NCI-H1105 (cell line): ENCODE measurements at places on chromosomes 4 and X.

GRCh38 chr4:41399231-41399630 is 138.7 kb upstream of the LIMCH1 start:
- DNase-seq, result no peak

DNA sequence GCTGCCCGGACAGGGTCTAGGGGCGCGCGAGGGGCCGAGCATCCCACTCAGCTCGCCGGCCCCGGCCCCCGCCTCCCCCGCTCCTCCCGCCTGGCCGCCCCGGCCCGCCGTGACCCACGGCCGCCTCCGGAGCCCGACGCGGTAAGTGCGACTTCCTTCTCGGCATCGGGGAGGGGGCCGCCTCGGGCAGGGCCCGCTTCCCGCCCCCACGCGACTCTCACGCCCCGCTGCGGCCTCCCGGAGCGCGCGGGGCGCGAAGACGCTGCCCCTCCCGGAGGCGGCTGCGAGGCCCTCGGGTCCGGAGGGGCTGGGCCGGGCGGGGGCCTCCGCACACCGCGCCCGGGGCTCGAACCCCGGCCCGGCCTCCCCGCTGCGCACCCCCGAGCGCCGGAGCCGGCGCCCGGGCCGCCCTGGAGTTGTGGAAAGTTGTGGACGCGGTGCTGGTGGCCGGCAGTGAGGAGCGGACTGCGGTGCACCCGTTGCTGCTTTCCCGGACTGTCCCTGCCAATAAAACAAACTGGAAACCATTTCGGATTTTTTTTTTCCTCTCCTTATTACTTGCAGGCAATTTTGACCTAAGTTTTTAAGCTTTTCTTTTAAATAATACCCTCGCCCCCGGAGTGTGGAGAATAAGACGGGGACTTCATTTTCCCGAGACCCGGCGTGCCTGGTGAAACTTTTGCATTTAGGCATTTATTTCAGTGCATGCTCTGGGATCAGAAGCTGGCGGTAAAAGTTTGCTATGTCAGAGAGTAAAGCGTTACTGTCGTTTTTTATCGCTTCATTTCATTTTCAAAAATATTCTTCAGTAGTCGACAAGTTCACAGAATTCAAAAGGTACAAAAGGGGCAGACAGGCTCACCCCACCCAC is 13.0 kb upstream of the TMEM156 start:
- no peak for DNase-seq

GRCh38 chr4:52948057-52948423 is 85.9 kb downstream of the RASL11B start:
- no peak for DNase-seq

- no peak for DNase-seq
Observed at GRCh38 chr4:2443956-2444740, 24.8 kb upstream of the RNF4 start.

- DNase-seq, result no peak
Observed at GRCh38 chrX:9356846-9357245, 108.0 kb upstream of the TBL1X start.

- DNase-seq, result peak; percentile 13
Observed at GRCh38 chrX:84729809-84730208, 227.6 kb upstream of the HDX start.

DNA sequence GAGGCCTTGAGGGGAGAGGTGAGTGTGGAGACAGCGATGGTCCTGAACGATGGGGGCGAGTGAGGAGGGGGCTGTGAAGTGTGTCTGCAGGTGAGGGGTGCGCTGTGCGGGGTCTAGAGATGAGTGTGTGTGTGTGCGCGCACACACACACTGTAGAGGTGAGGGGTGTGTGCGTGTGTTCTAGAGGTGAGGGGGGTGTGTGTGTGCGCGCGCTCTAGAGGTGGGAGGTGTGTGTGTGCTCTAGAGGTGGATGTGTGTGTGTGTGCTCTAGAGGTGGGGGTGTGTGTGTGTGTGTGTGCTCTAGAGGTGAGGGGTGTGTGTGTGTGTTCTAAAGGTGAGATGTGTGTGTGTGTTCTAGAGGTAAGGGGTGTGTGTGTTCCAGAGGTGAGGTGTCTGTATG is 574 bp downstream of the BST1 start:
- DNase-seq, result no peak

- no peak for DNase-seq
Observed at GRCh38 chr4:186606591-186606992, 51.2 kb upstream of the MTNR1A start.

DNA sequence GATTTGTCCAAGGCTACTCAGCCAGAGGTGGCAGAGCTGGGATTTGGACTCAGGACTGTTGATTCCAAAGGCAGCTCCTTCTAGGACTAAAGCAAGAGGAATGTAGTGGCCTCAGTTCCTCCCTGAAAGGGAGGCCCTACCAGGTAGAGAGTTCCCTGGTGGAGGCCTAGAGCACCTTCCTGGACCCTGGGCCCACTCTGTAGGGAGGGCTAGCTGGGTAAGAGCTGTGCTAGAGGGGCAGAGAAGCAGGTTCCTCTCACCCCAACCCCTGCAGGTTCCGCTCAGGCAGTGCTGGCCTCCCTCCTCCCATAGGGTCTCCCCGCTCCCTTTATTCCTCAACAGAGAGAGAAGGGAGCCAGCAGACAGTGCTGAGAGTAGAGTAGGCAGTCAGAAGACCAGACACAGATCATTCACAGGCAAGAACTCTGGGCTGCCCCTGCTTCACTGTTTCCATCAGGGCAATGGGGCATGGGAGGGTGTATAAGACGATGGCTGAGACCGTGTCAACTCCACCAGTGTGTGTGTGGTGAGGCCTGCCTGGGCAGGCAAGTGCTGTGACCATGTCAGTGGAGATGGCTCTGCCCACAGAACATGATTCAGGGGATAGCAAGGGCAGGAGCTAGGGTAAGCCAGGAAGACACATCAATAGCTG is 12.4 kb upstream of the PJA1 start:
- DNase-seq, result no peak

- no peak for DNase-seq
Observed at GRCh38 chr4:38377195-38377594, 286.8 kb upstream of the KLF3 start.

GRCh38 chr4:74613266-74613665 is 168.3 kb downstream of the AREG start:
- DNase-seq, result no peak

DNA sequence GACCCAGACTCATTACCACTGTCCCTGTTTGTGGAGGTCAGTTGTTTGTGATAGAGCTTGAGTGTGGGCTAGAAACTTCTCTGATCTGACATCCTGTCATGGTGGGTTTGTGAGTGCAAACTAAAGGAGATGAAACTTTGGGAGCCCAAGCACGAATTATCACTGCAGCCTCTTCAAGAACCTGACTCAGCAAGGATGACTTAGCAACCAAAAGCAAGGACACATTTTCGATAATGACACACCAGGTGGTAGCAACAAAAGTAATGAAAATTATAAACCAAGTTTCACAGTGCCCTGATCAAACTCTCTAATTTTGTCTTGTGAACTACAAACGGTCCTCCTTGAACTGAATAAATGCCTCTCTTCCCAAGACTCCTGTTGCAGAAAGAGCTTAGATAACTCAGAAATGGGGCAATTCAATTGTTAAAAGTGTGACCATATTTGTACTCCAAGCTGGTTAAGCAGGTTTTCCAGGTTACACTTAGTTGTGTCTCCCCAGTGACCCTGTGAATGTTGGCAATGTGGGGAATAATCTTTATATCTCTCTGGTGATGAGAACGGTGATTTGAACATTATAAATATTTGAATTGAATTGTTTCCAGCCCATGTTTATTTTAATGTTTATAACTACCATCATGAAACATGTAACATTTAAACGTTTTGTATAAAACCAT is 52.6 kb upstream of the ATP8A1 start:
- no peak for DNase-seq

DNA sequence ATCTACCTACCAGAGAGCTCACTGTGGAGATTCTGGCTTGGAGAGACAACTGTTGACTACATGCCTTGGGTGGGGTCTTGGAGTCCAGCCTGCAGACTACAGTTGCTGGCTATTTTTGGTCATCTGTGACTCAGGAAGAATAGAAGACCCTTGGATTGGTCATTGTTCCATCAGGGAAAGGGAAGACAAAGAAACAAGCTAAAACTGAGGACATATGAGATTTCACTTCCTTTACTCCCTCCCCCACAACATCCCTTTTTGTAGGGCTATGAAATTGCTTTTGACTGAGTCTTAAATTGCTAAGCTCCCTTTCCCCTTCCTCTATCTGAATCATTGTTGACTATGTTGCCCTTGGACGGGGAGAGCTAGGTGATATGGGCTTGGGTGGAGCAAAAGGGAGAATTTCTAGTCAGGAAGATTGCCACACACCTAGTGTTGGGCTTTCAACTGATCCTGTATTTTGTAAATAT is 11.7 kb downstream of the MSN start:
- DNase-seq, result no peak

DNA sequence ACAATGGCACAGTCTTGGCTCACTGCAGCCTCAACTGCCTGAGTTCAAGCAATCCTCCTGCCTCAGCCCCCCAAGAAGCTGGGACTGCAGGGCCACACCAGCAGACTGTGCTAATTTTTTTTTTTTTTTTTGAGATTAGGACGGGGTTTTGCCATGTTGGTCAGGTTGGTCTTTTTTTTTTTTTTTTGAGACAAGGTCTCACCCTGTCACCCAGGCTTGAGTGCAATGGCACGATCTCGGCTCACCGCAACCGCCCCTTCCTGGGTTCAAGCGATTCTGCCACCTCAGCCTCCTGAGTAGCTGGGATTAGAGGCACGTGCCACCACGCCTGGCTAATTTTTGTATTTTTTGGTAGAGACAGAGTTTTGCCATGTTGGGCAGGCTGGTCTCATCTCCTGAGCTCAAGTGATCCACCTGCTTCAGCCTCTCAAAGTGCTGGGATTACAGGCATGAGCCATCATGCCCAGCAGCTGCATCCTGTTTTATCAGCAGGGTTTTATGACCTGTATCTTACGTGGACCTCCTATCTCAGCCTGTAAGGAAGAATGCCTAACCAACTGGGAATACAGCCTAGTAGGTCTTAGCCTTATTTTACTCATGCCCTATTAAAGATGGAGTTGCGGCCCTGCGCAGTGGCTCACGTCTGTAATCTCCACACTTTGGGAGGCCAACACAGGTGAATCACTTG is 13.2 kb upstream of the MRPL1 start:
- DNase-seq, result peak; percentile 43

GRCh38 chr4:125808022-125808421 is 493.3 kb downstream of the FAT4 start:
- no peak for DNase-seq

DNA sequence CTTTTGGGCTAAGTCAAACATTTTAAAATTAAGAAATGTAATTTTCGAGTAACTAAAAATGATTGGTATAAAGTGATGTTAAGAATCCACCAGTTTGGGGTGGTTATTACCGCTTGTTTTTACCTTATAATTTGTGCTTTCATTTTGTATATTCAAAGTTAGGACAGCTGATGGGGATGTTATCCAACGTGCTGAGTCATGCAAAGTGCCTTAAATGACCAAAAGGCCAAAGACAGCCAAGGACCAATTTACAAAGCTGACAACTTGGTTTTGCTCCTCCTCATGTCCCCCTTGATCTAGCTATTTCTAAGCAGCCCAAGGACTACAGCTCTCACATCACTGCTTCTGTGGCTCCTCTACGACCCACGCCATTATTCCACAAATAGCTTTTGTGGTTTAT is 181.4 kb upstream of the PCDH7 start:
- no peak for DNase-seq

GRCh38 chr4:139629436-139630125 is 36.0 kb upstream of the MGST2 start:
- DNase-seq, result no peak

DNA sequence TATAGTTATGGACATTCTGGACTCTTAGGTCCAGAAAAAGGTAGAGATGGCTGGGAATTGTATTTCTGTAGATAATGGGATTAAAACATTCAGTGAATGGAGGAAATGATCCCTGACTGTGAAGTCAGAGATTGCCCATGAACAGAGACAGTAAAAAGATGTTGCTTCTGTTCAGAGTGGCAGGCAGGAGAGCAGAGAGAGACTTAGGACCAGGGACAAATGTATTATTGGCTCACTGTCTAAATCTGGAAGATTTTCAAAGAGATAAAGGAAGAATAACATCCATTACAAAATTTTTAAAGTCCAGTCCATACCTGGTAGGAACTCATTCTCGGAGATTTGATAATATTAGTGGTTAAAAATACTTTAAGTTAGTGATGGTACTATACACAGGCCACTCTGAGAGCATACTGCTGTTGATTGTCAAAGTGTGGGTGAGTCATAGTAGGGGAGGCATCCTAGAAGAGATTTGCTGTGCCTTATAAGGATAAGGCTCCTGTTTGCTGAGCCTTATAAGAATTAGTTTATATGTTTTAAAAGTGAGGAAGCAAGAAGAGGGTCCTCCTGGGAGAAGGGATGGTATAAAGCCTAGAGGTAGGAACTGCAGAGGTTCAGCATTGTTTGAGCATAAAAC is 53.0 kb downstream of the JADE3 start:
- no peak for DNase-seq

- DNase-seq, result no peak
Observed at GRCh38 chrX:49995795-49996455, 73.5 kb downstream of the CLCN5 start.

GRCh38 chr4:179182741-179183140 is 1740.5 kb upstream of the AGA start:
- DNase-seq, result no peak

GRCh38 chr4:6225469-6225868 is 25.1 kb upstream of the JAKMIP1 start:
- DNase-seq, result no peak

- DNase-seq, result no peak
Observed at GRCh38 chr4:108181704-108182103, 13.0 kb upstream of the LEF1 start.

- no peak for DNase-seq
Observed at GRCh38 chrX:78693536-78693935, 34.4 kb upstream of the RTL3 start.

GRCh38 chrX:118603981-118604380 is 108.4 kb downstream of the DOCK11 start:
- peak; percentile 51 for DNase-seq

- DNase-seq, result no peak
Observed at GRCh38 chr4:98387345-98388026, 126.3 kb downstream of the RAP1GDS1 start.

DNA sequence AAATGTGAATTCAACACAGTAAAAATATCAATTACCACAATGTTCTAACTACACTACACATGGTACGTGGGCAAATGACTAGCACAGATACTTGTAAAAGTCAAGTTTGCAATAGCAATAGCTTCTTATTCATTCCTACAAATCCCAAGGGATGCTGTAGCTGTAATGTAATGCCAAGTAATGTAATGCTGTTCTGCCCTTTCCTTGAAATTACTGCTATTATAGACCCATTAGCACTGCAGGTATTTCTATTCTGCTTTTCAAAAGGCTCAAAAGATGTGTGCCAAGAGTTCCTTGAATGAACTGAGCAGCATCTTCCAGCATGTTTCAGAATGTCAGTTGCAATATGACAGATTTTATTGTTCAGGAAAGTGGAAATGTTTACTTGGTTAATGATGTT is 129.9 kb upstream of the BANK1 start:
- DNase-seq, result no peak

GRCh38 chr4:95415346-95415771 is 133.4 kb downstream of the UNC5C start:
- no peak for DNase-seq

DNA sequence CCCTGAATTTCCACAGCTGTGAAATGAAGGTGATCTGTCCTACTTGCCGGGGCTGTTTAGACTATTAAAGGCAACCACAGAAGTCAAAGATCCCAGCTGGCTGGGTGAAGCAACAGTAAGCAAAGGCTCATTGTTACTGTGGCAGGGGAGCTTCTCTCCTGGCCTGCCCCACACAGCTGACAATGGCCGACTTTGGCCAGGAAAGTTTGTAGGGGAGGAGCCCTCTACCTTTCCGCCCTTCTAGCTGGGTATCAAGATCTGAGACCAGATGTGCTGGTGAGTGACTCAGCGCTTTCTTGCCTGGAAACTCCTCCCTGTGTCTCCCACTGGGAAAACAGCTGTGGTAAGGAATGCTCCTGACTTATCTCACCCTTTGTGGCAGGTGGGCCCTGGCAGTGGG is 21.1 kb downstream of the RASSF6 start:
- DNase-seq, result peak; percentile 7
